COLO829 (cell line): ENCODE measurements at places on chromosomes 11 and 22.

DNA sequence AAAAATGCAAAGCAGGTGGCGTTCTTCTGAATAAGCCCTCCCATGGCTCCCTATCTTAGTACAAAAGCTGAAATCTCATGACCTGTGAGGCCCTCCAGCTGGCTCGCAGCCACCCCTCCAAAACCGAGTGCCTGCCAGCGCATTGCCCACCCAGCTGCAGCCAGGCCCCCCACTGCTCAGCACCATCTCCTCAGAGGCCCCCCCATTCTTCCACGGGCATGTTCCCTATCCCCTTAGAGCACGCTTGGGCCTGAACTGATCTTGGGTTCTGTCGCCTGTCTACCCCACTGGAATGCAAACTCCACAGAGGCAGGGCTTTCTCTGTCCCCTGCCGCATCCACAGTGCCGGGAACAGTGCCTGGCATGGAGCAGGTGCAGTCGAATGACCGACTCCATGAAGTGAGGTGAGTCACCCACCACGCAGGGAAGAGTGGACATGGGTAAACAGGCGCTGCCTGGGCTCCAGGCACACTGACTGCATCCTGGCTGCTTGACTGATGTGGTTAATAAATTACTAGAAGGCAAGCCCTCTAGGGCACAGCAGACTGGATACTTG, 11.3 kb upstream of the EFCAB6 start:
- no peak for DNase-seq

DNA sequence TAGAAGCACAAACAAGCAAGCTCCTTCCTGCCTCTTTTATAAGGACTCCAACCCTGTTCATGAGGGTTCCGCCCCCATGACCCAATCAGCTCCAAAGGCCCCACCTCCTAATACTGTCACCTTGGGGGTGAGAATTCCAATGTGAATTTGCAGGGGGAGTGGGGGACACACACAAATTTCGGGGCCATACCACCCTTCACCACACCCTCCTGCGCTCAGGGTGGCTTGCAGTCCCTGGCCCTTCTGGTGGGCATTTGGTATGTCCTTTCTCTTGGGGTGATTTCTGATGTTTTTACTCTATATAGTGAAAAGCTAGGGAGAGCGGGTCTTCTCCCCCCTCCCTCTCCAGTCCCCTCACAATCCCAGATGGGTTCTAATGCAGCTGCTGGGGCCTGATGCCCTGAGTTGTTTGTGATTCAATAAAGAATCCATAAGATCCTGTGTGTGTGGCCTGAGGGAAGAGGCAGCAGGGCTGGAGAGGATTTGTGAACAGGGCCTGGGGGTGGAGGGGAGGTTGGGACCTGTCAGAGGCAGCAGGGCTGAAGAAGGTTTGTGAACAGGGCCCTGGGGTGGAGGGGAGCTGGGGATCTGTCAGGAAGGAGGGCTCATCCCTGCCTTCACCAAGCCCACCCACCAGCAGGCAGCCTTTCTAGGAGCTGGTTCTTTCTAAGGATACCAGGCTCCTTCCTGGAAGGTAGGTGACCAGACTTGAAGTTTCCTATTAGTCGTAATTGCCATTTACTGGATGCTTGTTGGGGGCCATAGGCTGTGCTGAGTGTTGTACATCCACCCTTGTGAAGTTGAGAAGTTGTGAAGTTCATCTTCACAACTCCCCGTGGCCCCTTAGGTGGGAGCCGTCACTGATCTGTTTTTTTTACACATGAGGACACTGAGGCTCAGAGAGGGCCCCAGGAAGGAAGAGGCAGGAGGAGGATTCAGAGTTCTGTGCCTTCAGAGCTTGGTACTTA, 7.9 kb downstream of the SLC35C1 start:
- no peak for DNase-seq

DNA sequence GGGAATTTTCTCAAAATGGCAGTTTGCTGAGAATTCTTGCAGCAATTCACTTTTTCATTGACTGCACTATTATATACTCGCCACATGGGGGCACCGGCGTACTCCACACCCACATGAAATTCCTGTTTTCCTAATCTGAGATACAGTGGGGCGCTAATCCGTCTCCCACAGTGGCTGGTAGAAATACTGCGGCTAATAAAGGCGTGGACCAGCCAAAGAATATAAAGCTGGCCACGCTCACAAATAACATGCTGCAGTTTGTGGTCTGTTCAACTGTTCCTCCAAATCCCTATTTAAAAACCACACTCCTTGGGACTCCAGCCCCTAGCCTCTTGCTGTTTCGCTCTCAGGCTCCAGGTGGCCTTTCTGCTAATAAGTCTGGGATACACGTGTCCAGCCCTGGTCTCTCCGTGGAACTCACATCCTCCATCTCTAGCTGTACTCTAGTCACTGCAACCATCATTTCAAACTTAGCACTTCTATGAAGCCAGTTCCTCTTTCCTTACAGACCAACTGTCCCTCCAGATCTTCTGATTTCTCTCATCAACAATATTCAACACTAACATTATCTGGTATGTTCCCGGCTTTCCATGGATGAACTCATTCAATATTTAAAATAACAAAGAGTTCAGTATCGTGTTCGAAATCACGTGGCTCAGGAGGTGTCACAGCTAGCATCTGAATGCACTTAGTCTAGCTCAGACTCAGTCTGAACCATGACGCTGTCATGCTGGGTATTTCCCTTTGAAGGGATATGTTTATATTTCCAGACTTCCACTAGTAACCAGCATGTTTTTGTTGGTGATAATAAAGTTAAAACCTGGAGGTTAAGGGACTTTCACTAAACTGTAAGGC, 22.0 kb downstream of the TBRG1 start:
- DNase-seq: peak; percentile 50

DNA sequence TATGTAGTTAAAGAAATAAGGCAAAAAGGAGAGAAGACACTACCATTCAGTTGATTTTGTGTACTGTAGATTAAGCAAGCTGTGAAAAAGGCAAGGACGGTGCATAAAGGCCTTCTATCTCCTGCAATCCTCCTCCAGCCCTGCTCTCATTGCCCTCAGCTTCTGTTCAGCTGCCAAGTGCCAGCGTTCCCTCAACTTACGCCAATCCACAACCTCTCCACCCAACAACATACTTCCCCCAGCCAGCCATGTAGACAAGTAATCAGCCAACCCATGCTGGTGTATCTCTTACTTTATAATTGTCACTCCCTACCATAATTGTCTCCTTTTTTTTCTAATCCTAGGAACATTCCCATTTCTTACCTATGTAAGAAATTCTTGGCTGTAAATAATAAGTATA, 30.1 kb upstream of the ANO5 start:
- no peak for DNase-seq

DNA sequence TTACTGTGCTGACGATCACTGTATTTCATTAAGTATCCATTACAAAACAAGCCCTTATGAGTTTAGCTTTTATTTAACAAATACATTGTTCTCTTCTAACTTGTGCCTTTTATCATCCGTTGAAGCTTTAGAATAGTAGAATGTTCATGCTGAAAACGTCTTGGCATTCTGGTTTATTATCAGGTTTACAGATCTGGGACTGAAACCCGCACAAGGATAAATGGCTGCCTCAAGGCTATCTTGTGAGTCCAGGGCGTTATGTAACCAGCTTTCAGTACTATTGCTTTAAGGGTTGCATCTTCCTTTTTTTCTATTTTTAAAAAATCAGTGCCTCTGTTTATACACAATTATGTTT, 66.6 kb upstream of the PRODH start:
- no peak for DNase-seq

- DNase-seq: no peak
Measured at GRCh38 chr11:74444173-74444826, 23.0 kb downstream of the KCNE3 start.

DNA sequence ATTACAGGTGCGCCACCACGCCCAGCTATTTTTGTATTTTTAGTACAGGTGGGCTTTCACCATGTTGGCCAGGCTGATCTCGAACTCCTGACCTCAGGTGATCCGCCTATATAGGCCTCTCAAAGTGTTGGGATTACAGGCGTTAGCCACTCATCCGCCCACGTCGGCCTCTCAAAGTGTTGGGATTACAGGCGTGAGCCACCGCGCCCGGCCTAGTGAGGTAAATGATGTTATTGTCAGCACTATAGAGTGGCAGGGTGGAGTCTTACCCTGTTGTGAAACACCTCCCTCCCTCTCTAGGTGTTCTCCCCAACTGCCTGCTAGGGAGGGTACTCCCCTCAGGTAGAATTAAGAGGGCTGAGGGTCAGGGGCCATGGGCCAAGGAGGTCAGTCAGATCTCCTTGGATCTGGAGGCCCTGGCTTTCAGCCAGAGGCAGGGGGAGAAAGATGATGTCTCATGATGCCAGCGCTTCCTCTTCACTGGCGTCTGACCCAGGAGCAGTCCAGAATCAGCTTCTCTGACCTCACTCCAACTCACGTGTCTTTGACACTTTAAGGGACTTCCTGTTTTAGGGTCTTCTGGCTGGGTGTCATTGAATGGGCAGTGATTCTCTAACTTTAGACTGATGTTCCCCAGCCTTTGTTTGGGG, 2.0 kb downstream of the GGA1 start:
- no peak for DNase-seq

DNA sequence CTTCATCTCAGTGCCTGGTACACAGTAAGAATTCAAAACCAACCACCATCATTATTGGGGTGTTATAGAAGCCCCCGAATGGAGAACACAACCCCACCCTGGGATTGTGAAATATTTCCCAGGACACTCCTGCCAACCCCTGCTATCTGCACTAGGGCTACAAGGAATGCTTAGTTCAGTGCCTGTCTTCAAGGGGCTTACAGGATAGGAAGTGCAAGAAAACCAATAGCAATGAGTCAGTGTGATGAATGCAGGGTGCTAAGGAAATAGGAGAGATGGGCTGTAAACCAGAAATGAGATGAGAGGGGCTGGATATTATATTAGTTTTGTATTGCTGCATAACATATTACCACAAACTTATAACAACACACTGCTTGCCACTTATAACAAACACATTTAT, 965 bp upstream of the ASCC2 start:
- DNase-seq: no peak

- DNase-seq: no peak
Measured at GRCh38 chr11:37474889-37475288, 876.9 kb upstream of the RAG2 start.

GRCh38 chr11:119436711-119437110, 13.7 kb upstream of the THY1 start:
- DNase-seq: no peak

GRCh38 chr11:61700212-61700611, 20.0 kb downstream of the DAGLA start:
- DNase-seq: no peak

DNA sequence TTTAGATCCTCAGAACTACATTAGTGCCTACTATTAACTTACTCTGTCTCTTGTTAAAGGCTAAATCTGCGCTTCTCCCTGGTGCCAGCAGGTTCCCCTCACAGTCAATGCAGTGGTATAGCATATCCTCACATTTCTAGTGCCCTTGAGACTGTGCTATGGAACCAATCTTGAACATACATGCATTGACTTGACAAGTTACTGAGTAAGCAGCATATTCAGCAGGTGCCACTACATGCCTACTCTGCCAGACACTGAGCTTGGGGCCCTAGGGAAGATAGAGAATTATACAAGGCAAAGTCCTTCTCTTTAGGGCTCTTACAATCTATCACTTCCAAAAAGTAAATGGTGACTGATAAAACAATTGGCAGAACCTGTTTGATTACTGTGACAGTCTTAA, 3.2 kb downstream of the FUT4 start:
- no peak for DNase-seq

DNA sequence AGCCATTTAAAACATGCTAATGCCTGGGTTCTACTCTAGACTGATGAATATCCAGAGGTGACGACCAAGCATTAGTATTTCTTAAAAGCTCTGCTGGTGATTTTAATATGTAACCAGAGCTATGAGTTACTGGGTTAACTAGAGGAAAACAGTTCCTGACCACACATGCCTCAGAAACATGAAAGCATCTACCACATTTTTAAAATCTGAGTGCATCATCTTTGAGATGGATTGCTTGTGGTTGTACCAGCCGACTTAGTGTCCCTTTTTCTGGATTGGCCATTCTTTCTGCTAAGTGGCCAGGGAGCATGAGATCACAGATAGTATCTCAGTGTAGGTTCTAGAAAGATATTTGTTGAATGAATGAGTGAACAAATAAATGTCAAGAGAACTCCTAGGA, 152.4 kb downstream of the NTM start:
- DNase-seq: no peak
